Stimulated activated CD8-positive, alpha-beta memory T cell treated with anti-CD3 and anti-CD28 coated beads, Interleukin-4, amount 100 ng/mL, for 4 hours (primary cell): ENCODE measurements at places on chromosomes 11 and 22.

GRCh38 chr11:67463186-67463585, 5.9 kb downstream of the TMEM134 start:
- DNase-seq = no peak

GRCh38 chr11:44727373-44728287, 868 bp downstream of the TSPAN18 start:
- peak; percentile 48 for DNase-seq

DNA sequence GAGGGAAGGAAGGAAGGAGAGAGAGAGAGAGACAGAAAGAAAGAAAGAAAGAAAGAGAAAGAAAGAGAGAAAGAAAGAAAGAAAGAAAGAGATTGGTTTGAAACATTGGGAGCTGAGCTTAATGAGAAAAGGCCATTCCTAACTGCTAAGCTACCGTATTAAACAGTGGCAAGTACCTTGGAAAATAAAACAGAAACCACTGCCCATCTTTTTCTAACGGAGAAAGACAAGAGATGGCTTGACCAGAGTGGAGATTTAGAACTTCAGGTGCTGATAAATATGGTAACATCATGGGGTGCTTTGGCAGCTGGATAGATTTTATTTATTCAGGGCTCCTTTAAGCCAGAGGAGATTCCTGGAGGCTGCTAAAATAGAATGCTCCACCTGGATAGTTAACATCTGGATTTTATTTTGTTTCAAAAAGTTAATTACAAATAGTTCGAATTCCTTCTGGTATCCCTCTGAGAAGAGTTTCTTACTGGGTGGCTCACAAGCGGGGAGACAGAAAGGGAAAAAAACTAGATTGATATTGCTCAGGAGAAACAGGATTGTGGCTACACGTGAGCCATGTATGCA, 12.9 kb downstream of the TIMP3 start:
- DNase-seq = no peak

GRCh38 chr11:111124724-111125123, 120.8 kb upstream of the POU2AF2 start:
- no peak for DNase-seq

GRCh38 chr11:74951226-74951625, 2.2 kb downstream of the SPCS2 start:
- no peak for DNase-seq

DNA sequence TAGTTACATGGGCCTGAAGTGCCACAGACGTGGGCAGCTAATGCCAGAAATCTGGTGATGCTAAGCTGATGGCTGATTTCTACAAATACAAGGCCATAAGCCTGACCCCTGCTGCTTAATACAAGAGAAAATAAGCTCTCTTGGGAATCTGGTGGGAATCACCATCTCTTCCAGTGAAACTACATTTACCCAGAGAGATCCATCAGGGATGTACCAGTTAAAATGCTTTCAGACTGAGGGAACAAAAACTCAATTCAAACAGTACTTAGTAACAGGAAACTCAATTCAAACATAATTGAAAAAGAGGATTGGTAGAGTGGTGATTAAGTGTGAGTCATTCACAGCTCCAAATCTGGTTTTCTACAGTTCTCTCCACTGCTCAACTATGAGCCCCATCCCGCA, 1.7 kb upstream of the CAVIN3 start:
- no peak for DNase-seq

GRCh38 chr11:79437981-79438630, 2.7 kb downstream of the TENM4 start:
- DNase-seq = no peak

DNA sequence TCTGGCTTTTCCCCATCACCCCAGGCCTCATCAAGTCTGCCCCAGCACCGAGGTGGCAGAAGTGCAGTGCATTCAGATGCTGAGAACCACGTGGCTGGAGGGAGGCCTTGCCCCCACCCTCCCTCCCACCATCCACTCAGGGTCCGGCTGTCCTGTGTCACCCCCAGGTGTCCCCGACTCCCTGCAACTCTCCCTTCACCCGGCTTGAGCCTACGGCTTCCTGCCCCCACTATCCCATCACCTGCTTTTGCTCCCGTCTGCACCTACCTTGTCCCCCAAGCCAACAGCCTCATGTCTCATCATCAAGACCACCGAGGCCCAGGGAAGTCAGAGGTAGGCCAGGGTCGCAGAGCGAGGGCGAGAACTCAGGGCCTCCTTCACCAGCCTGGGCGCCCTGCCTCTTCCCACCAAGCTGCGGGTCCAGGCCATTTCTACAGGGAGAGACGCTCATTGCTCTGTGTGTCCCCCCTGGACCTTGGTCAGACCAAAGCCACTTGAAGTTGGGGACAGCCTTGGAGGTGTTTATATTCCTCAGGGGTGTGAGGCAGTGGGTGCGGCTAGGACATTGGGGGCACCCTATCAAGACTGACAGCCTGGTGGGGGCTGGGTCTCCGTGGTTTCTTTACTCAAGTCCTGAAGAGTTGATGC, 66.2 kb upstream of the CCND1 start:
- DNase-seq = no peak

- DNase-seq = no peak
Observed at GRCh38 chr22:30044369-30044768, 35.9 kb upstream of the HORMAD2 start.

- DNase-seq = no peak
Observed at GRCh38 chr11:18958221-18958910, 19.2 kb upstream of the MRGPRX1 start.
